K562 (cell line): ENCODE measurements at places on chromosomes 12 and 14.

GRCh38 chr12:80299976-80300375 is 144.1 kb upstream of the PTPRQ start:
- no peak for DNase-seq

- DNase-seq, result no peak
Measured at GRCh38 chr14:70585231-70585630, 15.2 kb downstream of the MED6 start.

GRCh38 chr12:3311027-3311402 is 180.0 kb upstream of the PRMT8 start:
- no peak for DNase-seq

- DNase-seq, result no peak
Measured at GRCh38 chr12:131988054-131988796, 38.5 kb downstream of the EP400 start.

- DNase-seq, result no peak
Measured at GRCh38 chr12:105222726-105223351, 13.1 kb downstream of the APPL2 start.

DNA sequence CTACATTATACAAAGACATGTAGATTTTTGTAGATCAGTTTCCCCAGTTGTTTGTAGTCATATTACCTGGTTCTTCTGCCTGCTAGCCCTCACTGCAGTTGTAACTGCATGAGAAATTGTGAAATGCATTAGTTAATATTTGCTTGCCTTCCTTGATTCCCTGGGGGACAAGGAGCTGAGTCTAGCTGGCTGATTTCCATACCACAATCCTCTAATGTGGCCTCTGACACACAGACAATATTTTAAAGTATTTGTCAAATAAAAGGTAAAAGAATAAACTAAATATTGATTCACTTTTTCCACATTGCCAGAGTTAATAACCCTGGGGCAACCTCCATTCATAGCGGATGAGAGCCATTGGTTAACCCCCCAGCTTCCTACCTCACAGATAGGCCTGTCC is 128.8 kb upstream of the TMEM132C start:
- DNase-seq, result no peak

- DNase-seq, result no peak
Measured at GRCh38 chr12:89379148-89379838, 27.0 kb upstream of the DUSP6 start.

DNA sequence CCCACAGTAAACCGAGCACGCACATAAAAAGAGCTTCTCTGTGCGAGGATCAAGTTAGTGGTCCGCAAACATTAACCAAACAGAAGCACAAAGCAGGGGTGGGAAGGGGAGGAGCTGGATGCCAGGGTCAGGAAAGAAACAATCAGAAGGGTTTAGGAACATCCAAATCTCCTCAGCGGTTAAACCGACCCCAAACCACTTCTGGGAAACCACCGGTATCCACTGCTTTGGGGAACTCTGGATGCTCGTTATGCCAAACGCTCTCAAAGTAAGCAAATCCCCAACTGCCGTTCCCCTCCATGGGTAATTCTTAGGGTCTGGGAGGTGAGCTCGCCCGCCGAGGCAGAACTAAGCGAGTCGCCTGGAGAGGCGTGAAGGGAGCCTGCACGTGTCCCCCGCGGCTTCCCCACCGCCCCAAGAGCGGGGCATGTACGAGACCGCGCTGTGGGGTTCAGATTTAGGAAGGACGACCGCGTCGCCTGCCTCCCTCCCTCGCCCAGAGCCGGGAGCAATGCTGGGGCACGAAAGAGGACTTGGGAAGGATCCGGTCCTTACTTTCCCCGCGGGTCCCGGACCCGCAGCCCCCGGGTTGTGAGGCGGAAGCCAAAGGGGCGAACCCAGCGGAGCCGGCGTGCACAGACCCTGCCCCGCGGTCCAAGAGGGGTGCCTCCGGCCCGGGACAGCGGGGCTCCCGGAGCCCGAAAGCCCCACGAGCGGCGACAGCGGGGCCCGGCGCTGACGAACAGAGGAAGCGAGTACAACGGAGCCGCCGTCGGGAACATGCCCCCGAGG is 711 bp downstream of the SBNO1 start:
- peak; percentile 44 for DNase-seq

- DNase-seq, result no peak
Measured at GRCh38 chr12:130456375-130457199, 118.9 kb downstream of the PIWIL1 start.

- DNase-seq, result peak; percentile 70
Measured at GRCh38 chr12:130013771-130014484, 110.1 kb upstream of the TMEM132D start.

DNA sequence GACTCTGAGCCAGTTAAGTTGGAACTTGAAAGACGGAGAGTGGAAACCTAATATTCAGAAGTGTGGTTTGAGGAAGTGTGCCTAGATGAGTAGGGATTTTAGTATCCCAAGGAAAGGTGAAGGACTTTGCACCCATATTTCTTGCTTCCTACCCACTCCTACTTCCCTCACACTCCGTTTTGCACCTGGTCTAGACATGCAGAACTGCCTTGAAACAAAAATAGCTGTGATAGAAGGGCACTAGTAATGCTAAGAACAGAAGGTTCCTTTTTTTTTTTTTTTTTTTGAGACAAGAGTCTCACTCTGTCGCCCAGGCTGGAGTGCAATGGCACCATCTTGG is 732 bp upstream of the ARF3 start:
- DNase-seq, result no peak

DNA sequence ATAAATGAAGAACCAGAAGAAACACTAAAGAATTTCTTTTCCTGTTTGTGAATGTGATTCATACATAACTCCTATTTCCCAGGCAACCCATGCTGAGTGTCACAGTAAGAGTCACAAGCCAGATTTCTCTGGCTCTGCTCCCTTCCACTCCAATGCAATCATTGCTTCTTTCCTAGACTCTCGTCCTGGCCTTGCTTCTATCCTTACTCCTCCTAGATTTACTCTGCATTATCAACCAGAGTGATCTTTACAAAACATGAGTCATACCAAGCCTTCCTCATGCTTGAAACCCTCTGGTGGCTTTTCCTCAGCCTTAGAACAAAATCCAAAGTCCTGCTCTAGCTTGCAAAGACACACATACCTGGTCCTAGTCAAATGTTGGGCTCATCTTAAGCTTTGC is 13.3 kb downstream of the IL22 start:
- no peak for DNase-seq
